ENCODE measurements at places on chromosomes 5 and 9.

DNA sequence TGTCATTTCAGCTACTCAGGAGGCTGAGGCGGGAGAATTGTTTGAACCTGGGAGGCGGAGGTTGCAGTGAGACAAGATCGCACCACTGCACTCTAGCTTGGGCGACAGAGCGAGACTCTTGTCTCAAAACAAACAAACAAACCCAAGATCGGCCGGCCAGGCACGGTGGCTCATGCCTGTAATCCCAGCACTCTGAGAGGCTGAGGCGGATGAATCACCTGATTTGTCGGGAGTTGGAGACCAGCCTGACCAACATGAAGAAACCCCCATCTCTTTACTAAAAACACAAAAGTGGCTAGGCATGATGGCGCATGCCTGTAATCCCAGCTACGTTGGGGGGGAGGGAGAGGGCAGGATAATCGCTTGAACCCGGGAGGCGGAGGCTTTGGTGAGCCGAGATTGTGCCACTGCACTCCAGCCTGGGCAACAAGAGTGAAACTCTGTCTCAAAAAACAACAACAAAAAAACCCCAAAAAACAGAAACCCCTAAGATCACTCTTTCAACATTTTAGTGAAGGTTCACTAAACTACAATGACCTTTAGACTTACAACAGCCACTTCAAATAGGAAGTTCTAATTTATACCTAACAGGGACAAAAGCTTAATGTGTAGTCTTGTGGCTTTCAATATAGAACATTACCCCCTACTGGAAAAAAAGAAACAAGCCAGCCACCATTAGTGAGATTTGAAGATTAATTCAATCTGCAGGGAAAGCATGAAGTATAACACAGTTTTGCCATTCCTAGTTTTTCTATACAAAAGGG is 7.0 kb downstream of the HSPA9 start:
- ATAC-seq: no peak

DNA sequence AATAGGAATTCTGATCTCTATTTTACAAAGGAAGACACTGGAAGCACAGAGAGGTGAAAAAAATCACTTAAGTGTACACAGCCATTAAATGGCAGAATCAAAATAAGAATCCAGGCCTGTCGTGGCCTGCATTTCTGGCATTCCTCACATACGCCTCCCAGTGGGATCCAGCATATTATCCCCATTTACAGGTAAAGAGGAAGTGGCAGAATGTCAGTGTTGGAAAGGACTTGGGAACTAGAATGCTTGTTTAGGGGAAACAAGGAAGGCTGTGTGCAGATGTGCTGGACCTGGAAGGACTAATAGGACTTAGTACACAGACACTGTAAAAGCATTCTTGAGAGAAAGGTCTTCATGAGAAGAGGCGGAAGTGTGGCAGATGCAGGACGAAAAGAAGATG is 241.8 kb downstream of the TRIM32 start:
- no peak for ATAC-seq

GRCh38 chr9:69867081-69867814 is 46.6 kb downstream of the CFAP95 start:
- ATAC-seq: no peak

- ATAC-seq: peak; percentile 10
These were observed 1.9 kb downstream of the LRRC14B start for GRCh38 chr5:192970-193831.

GRCh38 chr5:139404484-139404840 is 573 bp upstream of the SPATA24 start:
- ATAC-seq: no peak

DNA sequence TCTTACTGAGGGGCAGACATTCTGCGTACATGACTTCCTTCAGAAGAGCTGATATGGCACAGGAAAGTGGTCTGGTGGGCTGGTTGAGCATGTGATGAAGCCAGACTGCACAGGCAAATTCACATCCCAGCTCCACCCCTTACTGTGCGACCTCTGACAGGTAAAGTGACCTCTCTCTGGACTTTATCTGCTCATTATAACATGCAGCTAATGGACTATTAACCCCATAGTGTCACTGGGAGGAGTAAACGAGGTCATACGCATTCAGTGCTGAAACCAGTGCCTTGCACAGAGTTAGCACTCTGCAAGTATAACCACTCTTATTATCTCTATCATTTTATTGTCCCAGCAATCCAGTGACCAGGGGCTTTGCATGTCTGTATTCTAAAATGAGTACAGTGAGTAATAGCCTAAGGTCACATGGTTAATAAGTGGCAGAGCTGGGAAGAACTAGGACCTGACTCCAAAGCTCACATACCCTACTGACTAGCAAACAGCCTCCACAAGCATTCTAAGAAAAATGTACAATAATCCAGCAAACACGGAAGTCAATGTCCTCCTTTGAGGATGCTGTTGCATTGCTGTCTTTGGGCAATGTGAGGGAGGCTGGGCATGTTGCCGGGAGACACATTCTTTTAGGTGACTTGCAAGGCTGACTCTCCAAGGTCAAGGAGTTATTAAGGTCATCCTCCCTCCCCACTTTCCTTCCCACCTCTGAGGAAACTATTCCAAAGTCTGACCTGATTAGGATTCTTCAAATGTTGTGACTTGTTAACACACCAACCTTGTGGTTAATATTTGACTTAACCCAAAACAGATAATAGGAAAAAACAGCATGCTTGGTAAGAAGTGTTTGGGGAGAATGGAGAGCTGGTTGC is 19.0 kb downstream of the GLRX start:
- ATAC-seq: no peak

DNA sequence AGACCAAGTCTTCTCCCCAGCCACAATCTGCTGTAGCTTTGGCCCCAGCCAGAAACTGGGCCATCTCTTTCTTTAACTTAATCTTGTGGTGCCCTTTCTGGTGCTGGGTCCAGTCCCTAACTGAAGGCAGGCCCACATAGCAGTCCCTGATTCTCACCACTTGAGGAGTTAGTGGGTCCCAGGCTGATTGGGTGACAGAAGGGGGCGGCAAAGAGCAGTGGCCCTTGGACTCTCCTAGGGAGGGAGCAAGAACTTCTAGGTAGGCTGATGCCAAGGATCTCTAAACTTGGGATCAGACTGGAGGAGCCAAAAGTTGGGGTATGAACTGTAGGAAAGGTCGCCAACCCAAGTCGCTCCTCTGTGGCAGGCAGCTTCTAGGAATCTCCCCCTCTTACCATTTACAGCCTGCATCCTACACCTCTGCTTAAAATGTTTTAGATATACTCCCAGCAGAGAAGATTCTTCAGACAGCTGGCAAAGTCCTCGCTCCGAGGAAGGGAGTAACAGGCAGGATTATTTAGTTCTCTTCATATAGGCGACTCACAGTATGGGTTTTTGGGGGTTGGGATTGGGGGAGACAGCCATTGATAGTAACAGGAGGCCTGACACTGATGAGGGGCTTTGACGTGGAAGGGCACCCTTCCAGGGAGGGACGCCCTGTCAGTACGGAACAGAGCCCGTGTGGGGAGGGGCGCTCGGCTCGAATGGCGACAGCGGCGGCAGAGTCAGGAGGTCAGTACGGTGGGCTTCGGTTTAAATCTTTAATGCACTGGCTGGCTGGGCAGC is 2.0 kb upstream of the CCL27 start:
- peak; percentile 72 for ATAC-seq

GRCh38 chr5:154829589-154830218 is 20.7 kb downstream of the FAXDC2 start:
- no peak for ATAC-seq

GRCh38 chr9:6090277-6091210 is 75.1 kb upstream of the RANBP6 start:
- ATAC-seq: no peak

GRCh38 chr9:121368745-121369144 is 1.3 kb downstream of the STOM start:
- ATAC-seq: no peak

DNA sequence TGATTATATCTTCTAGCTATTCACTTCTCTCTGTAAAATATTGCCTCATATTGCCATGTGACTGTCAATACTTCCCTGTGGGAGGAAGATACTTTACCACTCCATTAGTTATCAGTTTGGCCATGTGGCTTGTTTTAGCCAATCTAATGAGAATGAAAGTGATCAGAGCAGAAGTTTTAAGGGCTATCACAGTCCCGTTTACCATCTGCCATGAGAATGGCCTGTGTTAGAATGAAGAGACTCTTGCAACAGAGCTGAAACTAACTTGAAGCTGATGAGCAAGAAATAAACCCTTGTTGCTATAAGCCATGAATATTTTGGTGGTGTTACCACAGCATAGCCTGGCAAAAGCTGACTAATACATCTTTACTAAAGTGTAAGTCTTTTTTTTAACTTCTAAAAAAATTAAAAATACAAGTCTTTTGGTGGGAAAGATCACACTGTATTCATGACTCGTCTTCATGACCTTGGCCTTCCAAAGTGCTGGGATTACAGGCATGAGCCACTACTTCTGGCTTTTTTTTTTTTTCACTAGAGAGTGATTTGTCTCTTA is 68.0 kb upstream of the CTNNA1 start:
- no peak for ATAC-seq

DNA sequence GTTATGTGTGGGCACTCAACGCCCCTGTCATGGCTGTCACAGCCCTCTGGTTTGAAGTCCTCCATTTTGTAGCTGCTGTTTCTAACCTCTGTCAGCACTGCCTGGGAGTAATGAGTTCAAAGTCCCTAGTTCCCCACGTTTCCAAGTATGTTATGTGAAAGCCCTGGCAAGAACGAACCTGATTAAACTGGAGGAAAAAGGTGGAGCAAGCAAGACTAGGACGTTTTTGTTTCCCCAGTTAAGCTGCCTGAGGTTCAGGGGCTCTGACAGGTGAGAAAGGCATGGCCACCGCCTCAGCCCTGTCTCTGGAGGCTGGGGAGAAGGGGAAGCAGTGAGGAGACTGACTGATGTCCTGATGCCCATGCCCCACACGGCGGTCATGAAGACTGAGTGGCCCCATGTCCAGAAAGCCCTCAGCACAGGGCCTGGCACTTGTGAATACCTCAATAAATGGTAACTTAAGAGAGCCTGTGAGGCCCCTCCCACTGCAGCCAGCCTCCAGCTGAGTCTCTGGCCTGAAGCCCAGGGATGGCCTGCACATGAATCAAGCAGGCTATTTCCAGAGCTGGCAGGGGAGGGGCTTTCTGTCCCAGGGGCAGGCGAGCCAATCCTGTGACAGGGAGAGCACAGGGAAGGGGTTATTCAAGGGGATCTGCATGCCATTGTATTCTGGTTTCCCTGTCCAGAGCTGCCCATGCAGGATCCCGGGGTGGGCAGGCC is 61.8 kb downstream of the PFDN1 start:
- ATAC-seq: no peak

GRCh38 chr5:61137835-61138234 is 24.4 kb downstream of the SMIM15 start:
- no peak for ATAC-seq

GRCh38 chr5:129664336-129664937 is 83.5 kb upstream of the MINAR2 start:
- no peak for ATAC-seq

- no peak for ATAC-seq
These were observed 237.7 kb downstream of the SH3GL2 start for GRCh38 chr9:17816431-17817027.

DNA sequence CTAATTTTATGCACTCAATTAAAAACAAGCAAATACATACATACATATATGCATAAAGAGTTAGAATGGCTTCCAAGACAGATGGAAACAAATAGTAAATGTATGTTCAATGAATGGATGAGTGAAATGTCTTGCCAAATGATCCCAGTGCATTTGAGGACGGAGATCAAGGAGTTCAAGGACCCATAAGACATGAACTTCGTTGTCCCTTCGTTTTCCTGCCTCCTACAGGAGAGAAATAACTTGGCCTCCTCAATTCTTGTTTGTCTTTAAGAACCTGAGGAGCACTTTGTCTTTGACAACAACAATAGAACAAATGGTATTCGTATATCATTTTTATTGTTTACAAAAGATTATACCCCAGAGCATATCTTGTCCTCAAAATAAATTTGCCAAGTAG is 2.4 kb upstream of the PAPPA start:
- no peak for ATAC-seq
